Skeletal muscle cell (primary cell): ENCODE measurements at places on chromosomes 13 and 19.

DNA sequence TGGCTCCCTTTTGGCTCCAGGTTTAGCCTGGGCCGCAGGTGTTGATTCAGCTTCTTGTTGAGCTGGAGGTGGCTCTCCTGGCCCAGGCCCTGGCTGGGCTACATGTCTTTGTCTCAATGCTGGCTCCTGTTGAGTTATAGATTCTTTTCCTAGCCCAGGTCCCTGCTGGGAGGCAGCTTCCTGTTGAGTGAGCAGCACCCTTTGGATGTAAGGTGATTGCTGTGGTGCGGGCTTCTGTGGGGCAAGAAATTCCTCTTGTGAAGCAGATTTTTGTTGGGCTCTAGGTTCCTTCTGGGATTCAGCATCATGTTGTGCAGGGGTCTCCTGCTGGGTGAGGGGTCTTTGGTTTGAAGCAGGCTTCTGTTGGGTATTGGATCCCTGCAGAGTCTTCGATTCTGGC is 545 bp downstream of the LIPE start:
- no peak for DNase-seq

DNA sequence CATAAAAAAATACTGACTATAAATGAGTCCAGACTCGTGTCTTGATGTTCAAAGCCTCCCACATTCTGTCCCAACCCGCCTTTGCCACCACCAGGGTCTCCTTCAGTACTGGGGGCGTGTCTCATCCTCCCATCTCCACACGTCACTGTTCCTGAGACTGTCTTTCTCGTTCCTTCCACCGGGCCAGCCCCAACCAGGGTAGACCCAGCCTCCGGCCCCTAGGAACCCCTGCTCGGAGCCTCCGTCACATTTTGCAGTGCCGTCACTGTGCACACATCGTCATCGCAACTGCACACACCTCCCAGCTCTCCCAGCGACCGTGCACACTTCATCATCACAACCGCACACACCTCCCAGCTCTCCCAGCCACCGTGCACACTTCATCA is 73.4 kb downstream of the SPACA7 start:
- no peak for DNase-seq

- DNase-seq = no peak
Observed at GRCh38 chr13:89796196-89796595, 1551.3 kb upstream of the MIR17HG start.

- peak; percentile 15 for DNase-seq
Observed at GRCh38 chr13:45807520-45808099, 43.9 kb downstream of the SIAH3 start.

DNA sequence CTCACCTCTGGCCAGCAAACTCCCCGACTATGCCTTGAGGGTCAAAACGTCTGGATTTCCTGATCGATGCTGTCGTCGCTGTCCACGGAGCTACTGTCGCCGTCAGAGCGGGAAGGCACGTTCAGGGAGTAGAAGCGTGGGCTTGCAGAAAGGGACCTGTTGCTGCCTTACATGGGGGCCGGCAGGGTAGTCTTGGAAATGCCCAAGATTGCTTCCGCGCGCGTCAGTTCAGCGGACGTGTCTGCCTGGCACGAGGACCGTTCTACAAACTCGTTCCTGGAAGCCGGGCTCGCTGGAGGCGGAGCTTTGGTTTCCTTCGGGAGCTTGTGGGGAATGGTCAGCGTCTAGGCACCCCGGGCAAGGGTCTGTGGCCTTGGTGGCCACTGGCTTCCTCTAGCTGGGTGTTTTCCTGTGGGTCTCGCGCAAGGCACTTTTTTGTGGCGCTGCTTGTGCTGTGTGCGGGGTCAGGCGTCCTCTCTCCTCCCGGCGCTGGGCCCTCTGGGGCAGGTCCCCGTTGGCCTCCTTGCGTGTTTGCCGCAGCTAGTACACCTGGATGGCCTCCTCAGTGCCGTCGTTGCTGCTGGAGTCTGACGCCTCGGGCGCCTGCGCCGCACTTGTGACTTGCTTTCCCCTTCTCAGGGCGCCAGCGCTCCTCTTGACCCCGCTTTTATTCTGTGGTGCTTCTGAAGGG is 15.4 kb downstream of the RB1 start:
- no peak for DNase-seq

DNA sequence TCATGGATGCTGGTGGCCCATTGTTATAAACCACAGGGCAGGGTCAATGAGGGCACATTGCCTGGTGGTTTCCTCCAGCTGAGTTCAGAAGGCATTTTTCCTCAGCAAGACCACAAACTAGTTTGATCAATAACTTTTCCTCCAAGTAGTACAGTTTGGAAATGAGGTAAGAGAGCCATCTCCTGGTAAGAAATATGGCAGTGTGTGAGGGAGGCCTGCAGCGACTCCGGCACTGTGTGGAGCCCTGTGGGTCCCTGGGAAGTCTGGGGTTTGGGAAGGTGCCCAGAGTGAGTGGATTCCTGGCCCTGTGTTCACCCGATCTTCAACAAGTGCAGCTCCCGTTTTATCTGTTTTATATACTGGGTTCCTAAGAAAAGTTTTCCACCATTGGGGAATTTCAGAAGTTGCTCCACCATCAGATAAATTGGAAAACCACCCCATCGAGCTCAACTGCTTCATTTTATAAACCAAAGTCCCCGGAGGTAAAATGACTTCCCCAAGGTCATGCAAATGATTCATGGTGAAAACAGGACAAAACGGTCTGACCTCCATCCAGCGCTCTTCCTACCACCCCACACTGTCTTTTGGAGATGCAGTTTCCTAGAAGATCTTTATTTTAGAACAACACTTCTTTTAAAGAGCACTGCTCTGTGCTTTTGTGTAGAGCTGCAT is 148.4 kb downstream of the KATNAL1 start:
- no peak for DNase-seq
